ENCODE measurements at places on chromosomes 3 and 15.

- no peak for DNase-seq
Observed at GRCh38 chr3:142794508-142794907, 70.7 kb downstream of the TRPC1 start.

DNA sequence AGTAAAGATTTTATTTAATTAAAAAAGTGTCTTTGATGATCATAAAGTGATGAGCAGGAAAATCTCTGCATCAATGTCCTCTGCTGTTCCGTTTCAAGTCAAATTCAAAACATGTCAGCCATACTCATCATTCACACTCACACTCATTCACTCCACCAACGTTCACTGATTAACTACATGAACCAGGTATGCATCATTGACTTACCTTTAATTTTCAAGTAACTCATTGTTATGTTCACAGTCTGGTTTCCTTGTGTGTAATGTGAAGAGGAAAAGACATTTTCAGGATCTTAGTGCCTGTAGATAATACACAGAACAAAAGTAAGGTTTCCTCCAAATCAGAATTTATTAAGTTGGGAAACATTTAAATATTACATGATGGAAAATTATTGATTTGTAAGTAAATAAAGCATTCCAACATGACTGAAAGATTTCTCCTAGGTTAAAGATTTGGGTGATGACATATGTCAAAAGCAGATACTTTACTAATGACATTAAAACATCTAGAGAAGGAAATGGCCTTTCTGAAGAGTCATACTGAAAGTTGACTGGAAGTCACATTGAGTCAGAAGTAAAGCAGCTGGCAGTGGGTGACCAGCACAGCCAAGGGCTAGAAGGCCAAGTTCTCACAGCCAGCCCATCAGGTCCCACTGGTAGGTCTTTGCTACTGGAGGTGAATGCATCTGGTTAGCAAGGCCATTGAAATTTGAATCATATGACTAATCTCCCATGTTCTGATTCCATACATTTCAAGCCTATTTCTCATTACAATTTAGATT, 251.9 kb downstream of the CDIN1 start:
- DNase-seq = peak; percentile 62

- DNase-seq = no peak
Observed at GRCh38 chr3:179450261-179450701, 989 bp downstream of the GNB4 start.

DNA sequence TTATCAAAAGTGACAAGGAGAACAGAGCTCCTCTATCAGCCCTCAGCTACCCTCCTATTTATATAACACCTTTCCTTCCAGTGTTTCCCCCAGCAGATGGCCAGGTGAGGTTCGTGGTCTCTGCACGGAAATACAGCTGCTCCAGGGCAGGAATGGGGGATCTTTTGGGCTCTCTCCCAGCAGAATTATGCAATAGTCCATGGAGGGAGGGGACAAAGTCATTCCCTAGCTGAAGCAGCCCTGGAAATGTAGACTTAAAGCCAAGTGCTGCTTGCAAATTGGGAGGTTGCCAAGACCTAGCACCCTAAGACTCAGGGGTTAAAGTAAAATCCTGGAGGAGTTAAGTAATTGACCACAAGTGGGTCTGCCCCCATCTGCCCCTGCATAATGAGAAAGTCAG, 256.3 kb downstream of the LRTM1 start:
- no peak for DNase-seq

DNA sequence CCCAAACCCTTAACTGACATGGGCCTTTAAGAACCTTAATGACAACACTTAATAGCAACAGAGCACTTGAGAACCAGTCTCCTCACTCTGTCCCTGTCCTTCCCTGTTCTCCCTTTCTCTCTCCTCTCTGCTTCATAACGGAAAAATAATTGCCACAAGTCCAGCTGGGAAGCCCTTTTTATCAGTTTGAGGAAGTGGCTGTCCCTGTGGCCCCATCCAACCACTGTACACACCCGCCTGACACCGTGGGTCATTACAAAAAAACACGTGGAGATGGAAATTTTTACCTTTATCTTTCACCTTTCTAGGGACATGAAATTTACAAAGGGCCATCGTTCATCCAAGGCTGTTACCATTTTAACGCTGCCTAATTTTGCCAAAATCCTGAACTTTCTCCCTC, 49.9 kb downstream of the PGPEP1L start:
- DNase-seq = no peak

DNA sequence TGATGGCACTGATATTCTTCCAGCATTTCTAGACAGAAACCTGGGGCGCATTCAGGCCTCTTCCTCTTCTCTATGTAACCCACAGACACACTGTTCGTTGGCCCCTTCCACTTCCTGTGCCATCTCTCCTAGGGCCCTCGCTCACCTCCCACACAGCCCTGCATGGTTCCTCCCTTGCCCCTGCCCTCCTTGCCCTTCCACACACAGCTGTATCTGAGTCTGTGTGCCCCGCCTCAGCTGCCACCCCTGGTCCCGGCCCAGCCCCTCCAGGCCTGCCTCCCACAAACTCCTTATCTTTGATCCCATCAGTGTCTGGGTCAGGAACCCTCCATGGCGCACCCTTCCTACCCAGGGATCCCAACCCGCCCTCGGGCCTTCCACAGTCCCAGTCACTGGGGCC, 37.9 kb downstream of the RAB6B start:
- DNase-seq = no peak

GRCh38 chr3:15714448-15714847, 83.3 kb downstream of the ANKRD28 start:
- DNase-seq = no peak

- DNase-seq = no peak
Observed at GRCh38 chr3:128573160-128573559, 77.5 kb downstream of the RPN1 start.

DNA sequence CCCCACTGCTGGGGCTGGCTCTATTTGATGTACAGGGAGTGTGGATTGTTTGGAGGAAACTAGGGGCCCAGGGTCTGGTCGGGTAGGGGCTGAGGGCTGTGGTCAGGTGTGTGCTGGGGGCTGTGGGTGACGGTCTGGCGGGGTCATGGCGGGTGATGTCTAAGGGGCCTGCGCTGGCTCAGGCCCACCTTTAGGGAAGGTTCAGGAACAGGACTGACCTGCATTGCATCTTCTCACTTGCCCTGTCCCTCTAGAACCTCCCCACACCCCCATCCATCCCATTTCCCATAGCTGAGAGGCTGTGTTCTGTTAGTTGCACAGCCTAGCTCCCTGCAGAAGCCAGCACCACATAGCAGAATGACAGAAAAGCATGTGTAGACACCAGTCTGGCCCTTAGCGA, 39.1 kb downstream of the SCN5A start:
- no peak for DNase-seq

Measured in skeletal muscle cell (primary cell).